Forelimb muscle (tissue), 1 donor: ENCODE measurements at places on chromosomes 16 and 17.

DNA sequence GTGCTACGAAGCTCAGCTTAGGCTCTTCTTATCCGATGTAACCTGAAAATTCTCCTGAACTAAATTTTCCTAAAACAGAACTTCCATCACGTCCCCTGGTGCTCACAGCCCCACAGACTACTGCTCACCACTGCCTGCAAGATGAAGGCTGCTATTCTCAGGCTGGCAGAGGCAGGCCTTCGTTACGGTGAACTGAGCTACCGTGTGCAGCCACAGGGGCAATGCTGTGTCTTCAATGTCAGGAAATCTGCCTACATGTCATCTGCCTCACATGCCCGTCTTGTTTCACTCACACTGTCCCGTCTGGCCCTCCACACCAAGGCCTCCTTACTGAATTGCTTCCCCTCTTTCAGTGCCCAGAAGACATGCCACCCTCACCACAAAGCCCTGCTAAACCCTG is 15.9 kb downstream of the EMC8 start:
- no peak for DNase-seq

DNA sequence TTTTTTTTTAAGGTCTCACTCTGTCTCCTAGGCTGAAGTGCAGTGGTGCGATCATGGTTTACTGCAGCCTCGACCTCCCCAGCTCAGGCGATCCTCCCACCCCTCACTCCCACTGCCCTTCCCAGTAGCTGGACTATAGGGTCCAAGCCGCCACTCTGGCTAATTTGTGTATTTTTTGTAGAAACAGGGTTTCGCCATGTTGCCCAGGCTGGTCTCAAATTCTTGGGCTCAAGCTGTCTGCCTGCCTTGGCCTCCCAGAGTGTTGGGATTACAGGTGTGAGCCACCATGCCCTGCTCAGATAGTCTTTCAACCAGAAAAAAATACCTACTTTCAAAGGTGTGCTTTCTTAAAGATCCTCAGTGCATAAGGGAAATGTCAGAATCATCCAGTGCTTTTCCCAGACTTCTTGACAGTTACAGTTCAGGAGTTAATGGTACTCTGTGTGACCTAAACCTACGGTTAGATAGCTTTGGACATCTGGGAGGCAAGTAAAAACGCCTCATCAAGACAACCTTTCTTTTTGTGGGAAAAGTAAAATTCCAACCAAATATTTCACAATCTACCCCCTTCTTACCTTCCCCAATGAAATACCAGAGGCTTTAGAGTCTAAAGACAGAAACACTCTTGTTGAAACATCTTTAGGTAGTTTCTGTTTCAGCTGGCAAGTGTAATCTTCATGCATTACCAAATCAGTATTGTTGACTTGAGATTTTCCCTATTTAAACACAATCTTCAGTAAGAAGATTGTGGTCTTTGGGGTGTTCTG is 6.8 kb downstream of the RSPRY1 start:
- no peak for DNase-seq

DNA sequence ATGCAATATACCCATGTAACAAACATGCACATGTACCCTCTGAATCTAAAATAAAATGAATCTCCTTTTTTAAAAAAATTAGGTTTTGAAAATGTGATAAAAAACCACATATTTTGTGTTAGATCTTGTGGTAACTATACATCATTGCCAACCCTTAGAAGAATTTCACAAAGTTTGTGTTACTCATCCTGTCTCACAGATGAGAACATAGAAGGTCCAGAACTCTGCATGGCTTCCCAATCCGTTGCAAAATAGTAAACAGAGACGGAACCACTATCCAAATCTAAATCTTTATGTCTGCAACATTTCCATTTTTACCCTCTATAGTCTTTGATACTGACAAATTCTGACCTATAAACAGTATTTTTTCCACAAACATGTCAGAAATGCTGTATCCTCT is 759.9 kb downstream of the KCNJ2 start:
- DNase-seq: no peak

GRCh38 chr16:10027553-10027952 is 154.7 kb downstream of the GRIN2A start:
- no peak for DNase-seq

GRCh38 chr17:77724876-77725615 is 233.5 kb upstream of the TNRC6C start:
- no peak for DNase-seq

GRCh38 chr16:77838597-77839255 is 50.4 kb downstream of the VAT1L start:
- DNase-seq: no peak

GRCh38 chr17:51873302-51873701 is 285.2 kb downstream of the CA10 start:
- DNase-seq: no peak

DNA sequence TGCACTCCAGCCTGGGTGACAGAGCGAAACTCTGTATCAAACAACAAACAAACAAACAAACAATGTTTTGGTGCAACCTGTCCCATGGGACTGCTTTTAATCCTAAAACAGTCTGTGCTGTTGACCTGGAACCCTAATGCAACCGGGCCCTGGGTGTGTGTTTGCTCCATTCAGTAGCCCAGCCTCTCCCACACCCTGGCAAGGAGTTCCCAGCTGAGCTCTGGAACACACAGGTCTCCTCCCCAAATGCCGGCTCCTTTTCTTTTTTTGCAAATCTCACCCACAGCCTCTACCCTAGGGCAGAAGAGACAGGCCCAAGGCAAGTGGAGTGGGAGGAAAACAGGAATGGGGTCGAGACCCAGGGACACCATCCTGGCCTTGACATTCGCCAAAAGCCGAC is 29.8 kb upstream of the RASD1 start:
- DNase-seq: no peak

GRCh38 chr16:69145658-69146057 is 13.2 kb downstream of the UTP4 start:
- no peak for DNase-seq

- DNase-seq: no peak
Observed at GRCh38 chr16:79814124-79814523, 213.6 kb upstream of the MAF start.

DNA sequence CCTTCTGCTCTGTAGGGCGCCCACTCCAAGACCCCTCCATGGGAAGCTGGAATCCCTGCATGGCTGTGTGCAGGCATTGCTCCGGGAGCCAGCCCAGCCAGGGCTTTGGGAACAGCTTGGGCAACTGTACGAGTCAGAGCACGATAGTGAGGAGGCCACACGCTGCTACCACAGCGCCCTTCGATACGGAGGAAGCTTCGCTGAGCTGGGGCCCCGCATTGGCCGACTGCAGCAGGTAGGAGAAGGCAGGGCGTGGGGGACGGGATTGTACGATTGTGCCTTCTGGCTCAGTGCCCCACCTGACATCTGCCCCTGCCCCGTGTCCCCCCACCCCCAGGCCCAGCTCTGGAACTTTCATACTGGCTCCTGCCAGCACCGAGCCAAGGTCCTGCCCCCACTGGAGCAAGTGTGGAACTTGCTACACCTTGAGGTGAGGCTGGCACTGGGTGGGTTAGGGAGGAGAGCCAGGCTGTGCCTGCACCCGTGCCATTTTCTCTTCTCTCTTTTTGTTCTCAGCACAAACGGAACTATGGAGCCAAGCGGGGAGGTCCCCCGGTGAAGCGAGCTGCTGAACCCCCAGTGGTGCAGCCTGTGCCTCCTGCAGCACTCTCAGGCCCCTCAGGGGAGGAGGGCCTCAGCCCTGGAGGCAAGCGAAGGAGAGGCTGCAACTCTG is 8.7 kb upstream of the TMEM88 start:
- DNase-seq: no peak

DNA sequence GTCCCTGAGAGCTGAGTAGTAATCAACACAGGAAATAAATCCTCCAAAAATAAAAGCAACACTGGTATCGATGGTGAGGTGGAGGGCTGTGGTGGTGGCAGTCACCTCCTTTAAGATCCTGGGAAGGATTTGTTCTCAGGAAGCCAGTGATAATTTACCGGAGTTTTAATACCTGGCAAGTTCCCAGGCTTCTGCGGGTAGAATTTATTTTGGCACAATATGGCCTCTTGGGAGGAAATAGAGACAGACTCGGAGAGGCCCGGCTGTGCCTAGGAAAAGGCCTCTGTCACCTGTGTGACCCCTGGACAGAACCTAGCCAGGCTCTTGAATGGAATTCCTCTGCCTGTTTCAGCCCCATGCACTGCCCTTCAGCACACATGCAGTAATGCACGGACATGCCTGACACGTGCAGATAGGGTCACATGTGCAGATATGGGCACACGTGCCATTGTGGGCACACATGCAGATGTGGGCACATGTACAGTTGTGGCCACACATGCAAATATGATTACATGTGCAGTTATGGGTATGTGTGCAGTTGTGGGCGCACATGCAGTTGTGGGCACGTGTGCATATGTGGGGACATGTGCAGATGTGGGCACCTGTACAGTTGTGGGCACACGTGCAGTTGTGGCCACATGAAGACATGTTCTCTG is 33.5 kb downstream of the MGAT5B start:
- DNase-seq: no peak

DNA sequence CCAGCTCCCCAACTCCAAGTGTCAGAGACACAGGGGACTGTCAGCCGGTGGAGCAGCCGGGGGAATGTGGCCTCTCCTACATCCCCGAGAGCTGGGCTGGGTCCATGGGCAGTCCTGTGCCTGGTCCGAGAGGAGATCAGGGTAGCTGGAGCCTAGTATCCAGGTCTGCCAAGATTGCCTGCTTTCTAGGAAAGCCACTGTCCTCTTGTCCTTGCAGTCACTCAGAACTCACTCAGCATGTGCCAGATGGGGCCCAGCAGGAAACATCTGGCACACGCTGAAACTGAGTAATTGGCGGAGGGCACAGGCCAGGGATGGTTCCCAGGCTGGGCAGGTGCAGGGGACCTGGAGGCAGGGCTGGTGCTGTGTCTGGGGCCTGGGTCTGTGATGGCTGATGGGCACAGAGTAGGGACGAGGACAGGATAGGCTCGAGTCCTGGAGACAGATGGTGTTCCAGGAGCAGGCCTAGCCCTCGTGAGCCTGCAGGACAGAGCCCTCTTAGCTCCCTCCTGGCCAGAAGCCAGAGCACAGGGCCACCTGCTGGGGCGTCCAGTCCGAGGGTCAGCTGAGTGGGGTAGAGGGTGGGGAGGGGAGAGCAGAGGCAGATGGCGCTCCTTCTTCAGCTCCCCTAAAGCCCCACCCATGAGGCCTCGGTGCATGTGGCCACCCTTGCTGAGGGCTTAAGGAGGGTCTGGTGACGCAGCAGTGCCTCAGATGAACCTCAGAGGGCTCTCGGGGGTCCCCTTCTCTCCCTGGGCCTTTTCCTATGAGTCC is 31.1 kb downstream of the ADCY7 start:
- no peak for DNase-seq

- DNase-seq: no peak
Observed at GRCh38 chr16:674968-675883, at the start of gene RHBDL1. RHBDL1 (plus strand) TSS chr16:675671; CDS start chr16:675791, 120 bp downstream.

- no peak for DNase-seq
Observed at GRCh38 chr17:44402564-44403172, 13.2 kb upstream of the ITGA2B start.

DNA sequence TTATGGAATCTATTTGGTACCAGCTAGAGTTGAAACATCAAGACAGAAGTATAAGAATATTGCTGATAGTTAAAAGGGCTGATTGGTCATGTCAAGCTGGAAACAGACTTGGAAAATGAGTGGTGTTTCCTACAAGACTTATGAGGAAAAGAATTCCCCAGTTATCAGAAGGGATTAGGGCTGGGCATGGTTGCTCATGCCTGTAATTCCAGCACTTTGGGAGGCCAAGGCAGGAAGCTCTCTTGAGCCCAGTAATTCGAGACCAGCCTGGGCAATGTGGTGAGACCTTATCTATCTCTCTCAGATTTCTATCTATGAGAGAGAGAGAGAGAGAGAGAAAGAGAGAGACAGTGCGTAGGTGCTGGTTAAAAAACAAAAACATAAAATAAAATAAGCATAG is 139.5 kb upstream of the PMFBP1 start:
- DNase-seq: no peak

DNA sequence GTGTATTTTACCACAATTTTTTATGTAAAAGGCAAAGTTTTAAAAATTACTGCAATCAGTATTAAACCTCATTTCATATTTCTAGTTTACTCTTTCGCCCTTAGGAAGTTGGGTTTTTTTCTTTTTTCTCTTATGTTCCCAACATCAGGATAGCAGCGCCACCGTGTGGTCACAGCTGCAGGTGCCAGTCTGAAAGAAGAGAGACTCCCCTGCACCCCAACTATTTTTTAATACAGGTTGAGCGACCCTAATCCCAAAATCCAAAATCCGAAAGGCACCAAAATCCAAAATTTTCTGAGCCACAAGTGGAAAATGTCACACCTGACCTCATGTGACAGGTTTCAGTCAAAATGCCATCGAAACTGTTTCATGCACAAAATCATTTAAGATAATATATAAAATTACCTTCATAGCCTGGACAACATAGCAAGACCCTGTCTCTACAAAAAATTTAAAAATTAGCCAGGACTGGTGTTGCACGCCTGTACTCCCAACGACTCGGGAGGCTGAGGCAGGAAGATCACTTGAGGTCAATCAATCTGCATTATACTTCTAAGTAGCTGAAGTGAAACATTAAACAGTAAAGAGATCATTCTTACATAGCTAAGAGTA is 21.8 kb upstream of the ASGR2 start:
- DNase-seq: no peak

DNA sequence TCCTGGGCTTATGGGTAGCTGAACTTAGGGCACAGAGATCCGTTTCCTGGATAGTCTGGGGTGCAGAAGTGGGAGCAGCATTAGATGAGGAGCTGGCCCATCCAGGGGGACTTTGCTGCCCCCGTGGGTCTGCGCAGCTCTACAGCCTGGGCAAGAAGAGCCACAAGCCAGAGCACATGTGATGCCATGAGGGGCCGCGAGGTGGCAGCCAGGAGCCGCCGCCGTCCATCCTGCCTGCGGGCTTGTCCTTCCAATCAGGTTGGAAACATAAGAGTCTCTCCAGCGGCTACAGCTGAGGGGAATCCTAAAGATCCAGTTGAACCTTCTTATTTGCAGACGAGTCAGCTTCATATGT is 21.9 kb downstream of the C1QTNF1 start:
- DNase-seq: no peak

DNA sequence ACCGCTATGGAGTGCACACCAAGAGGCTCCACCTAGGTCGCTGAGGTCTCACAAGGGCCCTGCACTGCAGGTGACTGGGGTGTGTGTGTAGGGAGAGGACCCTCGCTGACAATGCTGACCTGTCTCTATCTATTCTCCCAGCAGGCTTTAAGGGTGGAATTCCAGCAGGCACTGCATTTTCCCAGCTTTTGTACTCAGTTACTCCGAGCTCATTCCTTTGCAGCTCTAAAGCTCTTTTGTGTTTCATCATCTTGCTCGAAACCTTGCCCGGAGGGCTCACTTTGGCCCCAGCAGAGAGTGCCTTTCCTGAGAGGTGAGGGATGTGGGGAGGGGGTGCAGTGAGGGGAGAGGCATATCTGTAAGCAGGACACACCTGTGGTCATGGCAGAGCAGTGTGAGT is 39.3 kb downstream of the SMPD3 start:
- no peak for DNase-seq

DNA sequence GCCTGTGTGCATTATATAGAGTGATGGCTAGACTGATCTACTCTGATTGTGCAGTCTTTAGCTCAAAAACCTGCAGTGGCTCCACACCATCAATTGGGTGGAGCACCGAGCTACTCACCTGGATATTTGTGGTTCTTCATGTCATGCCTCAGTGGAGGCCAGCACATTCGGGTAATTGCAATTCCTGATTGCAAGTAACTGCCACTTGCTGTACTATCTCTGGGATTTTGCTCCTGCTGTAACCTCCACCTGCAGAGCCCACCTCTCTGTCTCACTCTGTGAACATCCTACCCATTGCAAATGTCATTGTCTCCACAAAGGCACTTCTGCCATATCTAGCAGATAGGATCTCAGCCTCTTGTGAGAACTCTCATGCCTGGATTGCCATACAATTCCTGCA is 1.7 kb upstream of the CCL1 start:
- no peak for DNase-seq

- DNase-seq: no peak
Observed at GRCh38 chr17:8542599-8543502, 87.7 kb downstream of the MYH10 start.
